NCI-H510A treated with DMSO at 0.1 percent for 48 hours (cell line): ENCODE measurements at places on chromosomes 3 and 15.

- no peak for DNase-seq
These were observed 13.0 kb downstream of the EFCC1 start for GRCh38 chr3:129014148-129014547.

GRCh38 chr15:81092559-81092902, 41.5 kb upstream of the CFAP161 start:
- peak; percentile 53 for DNase-seq

DNA sequence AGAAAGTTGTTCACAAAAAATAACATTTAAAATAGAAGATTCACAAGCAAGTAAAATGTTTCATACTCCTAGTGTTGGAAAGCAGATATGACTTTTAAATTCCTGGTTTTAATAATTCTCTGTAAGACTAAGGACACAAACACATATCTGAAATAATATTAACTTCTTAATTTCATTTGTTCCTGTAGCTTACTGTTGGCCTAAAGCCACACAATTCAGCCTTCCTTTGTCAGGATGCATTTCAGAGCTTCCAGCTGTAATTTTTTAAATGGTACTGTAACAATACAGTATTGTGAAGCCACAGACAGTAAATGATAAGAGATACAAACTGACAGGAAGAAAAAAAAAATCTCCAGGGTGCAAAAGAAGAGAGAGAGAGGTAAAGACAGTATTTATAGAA, 84.2 kb downstream of the TMCC1 start:
- DNase-seq: no peak

DNA sequence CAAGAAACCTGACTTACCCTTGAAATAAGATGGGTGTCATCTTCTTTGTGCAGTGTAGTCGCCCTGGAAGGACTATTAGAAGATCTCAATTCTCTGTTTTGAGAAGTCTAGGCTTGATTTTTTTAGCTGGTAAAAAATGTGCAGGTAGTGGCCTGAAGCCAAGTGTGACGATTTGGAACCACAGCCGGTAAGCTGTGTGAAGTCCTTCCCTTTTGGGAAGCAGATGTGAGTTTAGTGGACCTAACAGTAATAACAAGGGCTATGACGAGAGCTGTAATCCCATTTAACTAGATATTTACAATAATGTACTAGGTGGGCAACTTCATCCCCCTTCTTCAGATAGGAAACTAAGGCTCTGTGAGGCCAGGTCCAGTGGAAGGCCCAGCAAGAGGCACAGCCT, 81.7 kb upstream of the MYZAP start:
- peak; percentile 26 for DNase-seq

DNA sequence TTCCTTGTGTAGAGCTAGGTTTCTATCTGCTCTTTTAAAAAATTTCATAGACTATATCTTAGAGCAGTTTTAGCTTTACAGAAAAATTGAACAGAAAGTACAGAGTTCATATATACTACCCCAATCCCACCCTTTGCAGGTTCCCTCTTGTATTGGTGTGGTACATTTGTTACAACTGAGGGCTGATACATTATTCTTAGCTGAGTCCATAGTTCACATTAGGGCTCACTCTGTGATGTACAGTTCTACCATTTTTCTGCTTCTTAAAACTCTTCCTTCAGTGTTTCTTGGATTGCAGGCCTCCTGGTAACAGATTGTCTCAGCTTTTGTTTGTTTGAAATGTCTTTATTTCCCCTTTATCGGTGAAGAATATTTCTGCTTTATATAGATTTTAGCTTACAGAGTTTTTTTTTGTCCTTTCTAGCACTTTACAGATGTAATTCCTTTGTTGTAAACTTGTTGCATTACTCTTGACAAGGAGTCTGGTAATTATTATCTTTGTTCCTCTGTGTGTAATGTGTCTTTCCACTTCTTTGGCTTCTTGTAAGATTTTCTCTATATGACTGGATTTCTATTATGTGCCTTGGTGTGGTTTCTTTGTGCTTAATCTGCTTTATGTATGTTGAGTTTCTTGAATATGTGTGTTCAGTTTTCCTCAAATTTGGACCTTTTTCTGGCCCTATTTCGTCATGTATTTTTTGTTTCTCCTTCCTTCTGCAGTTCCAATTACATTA, 25.3 kb downstream of the MEF2A start:
- no peak for DNase-seq

GRCh38 chr3:31345581-31345980, 187.1 kb upstream of the STT3B start:
- DNase-seq: no peak

GRCh38 chr3:88434001-88434400, 284.2 kb downstream of the C3orf38 start:
- no peak for DNase-seq
